K562 (cell line): ENCODE measurements at places on chromosomes 1 and 21. TPM values are rescaled to one million over a fixed set of nuclear protein-coding genes. Genes with fewer than 3 reads are reported as not detected.

CACNA1S gene
- total RNA-seq: not detected in 2 replicates

SPRR2G gene
- total RNA-seq: not detected in 2 replicates

INTS11 gene
- 153 and 164 TPM in 2 replicates for total RNA-seq

- H3K27me3 ChIP-seq: no peaks in the 10 kb centered on the region
- peak; percentile 68 for DNase-seq
- no peak overlapping the region for H3K27ac ChIP-seq
- H3K4me3 ChIP-seq: no peak overlapping the region
- peaks cover 4% of the 10 kb centered on the region for H3K4me1 ChIP-seq
Measured at GRCh38 chr1:161139766-161140165, 7.3 kb upstream of the DEDD start.

DNA sequence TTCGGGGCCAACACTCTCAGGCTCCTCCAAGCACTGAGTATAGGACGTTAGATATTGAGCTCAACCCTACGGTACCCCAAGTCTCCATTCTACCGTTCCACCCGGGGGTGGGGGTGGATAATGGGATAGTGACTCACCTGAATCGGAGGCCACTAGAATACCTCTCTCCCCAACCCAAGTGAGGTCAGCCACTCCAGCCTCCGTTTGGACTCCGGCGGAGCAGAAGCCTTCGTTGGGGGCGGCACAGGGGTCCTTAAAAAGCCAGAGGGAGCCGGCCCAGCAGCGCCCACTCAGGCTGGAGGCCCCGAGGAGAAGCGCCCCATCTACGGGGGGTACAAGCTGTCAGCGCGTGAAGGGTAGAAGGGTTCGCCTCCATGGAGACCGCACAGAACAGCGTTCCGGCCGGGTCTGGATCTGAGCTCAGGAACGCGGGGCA, 556 bp downstream of the WDR77 start:
- H3K4me3 ChIP-seq: peak overlapping the region; percentile 76
- H3K4me1 ChIP-seq: peaks cover 9% of the 10 kb centered on the region; the same call in 1 of the 2 replicates
- peaks cover 82% of the 10 kb centered on the region for H3K36me3 ChIP-seq
- peak overlapping the region; percentile 75 for H3K27ac ChIP-seq
- DNase-seq: peak; percentile 52

GRCh38 chr1:180928331-180929230, 15.9 kb downstream of the KIAA1614 start:
- no peaks in the 10 kb centered on the region for H3K36me3 ChIP-seq
- no peaks in the 10 kb centered on the region for H3K27me3 ChIP-seq
- H3K27ac ChIP-seq: no peak overlapping the region
- H3K4me1 ChIP-seq: peaks cover 40% of the 10 kb centered on the region

DNA sequence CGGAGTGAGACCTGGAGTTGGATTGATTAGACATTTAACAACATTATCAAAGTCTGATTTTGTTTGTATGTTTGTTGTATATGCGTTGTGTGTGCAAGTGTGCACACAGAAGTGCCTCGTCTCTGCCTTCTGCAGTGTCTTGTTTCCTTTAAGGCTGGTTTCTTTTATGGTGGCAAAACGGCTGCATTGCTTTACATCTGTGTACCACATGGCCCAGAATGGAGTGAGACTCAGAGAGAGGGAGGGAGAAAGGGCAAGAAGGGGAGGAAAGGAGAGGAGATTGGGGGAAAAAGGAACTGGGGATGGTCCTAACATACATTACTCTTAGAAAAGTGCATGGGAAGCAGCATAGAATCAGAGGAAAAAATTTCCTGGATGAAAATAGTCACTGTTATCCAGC, 99.7 kb upstream of the WLS start:
- H3K27me3 ChIP-seq: no peaks in the 10 kb centered on the region
- no peak overlapping the region for H3K4me3 ChIP-seq
- DNase-seq: no peak
- no peaks in the 10 kb centered on the region for H3K4me1 ChIP-seq
- no peak overlapping the region for H3K27ac ChIP-seq

- H3K4me3 ChIP-seq: no peak overlapping the region
- H3K36me3 ChIP-seq: no peaks in the 10 kb centered on the region; the same call in 2 of the 3 replicates
- DNase-seq: no peak
- peaks cover 6% of the 10 kb centered on the region; the same call in 1 of the 2 replicates for H3K4me1 ChIP-seq
- H3K27ac ChIP-seq: peak overlapping the region; percentile 20; the same call in 1 of the 3 replicates
Measured at GRCh38 chr21:35002879-35003722, 46.0 kb downstream of the RUNX1 start.
